Left renal cortex interstitium (tissue), 4 donors: ENCODE measurements at places on chromosomes 5 and 9.

GRCh38 chr9:19913151-19913550 lies 124.3 kb upstream of the SLC24A2 start:
- no peak for DNase-seq

GRCh38 chr5:144187699-144188294 lies 17.1 kb downstream of the KCTD16 start:
- no peak for DNase-seq

- no peak for DNase-seq
These were observed 41.3 kb downstream of the RECK start for GRCh38 chr9:36078051-36078450.

GRCh38 chr9:128434340-128434739 lies 13.7 kb downstream of the CERCAM start:
- DNase-seq = no peak

DNA sequence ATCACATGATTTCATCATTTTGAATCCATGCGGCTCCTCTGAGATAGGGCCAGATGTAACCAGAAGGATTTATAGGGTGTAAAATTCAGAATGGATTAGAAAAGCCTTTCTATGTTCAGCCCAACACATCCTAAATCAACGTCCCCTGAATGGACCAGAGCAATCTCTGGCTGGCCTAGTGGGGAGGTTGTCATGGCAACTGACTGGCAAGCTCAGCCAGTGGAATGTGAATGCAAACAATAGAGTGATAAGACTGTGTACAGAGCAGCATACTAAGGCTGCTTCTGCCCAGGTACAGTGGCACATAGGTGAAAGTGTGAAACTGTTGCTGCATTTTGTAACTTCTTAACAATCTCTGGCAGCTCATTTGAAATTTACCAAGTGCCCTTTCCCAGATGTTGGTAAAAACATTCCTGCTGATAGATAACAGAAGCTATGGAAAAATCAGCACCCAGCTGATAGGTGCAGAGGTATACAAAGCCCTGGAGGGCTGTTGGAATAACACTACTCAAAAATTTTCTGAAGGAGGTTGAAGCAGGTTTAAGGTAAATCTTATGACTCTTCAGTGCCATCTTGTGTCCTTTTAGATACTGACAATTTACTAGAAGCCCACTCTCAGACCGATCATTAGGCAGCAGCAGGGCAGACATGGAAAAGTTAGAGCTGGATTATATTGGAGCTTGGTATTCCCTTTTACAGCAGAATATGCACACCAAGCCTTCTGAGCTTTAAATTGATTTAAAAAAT lies 267.2 kb downstream of the RAB3C start:
- DNase-seq = peak; percentile 11
